ENCODE measurements at places on chromosomes 6 and 20. TPM values are rescaled to one million over a fixed set of nuclear protein-coding genes. Genes with fewer than 3 reads are reported as not detected.

GJA1 gene
- 3.8 TPM for total RNA-seq

PARD6B gene
- total RNA-seq, result 132 TPM

CRISP3 gene
- not detected for total RNA-seq

JAG1 gene
- total RNA-seq, result 21.2 TPM

PAK1IP1 gene
- 27.3 TPM for total RNA-seq

C4A gene
- total RNA-seq, result 8.1 TPM

RWDD2A gene
- 3.4 TPM for total RNA-seq

RSPH9 gene
- total RNA-seq, result 0.28 TPM

ALDH5A1 gene
- total RNA-seq, result 4.2 TPM

IFNGR1 gene
- 23.4 TPM for total RNA-seq

HTR1E gene
- not detected for total RNA-seq

GRCh38 chr6:108526739-108527174, 34.0 kb upstream of the FOXO3 start:
- no peaks in the 10 kb centered on the region for H3K27me3 ChIP-seq
- H3K27ac ChIP-seq, result no peak overlapping the region
- H3K4me1 ChIP-seq, result no peaks in the 10 kb centered on the region
- no peak overlapping the region for H3K4me3 ChIP-seq
- peak; percentile 42 for DNase-seq

DNA sequence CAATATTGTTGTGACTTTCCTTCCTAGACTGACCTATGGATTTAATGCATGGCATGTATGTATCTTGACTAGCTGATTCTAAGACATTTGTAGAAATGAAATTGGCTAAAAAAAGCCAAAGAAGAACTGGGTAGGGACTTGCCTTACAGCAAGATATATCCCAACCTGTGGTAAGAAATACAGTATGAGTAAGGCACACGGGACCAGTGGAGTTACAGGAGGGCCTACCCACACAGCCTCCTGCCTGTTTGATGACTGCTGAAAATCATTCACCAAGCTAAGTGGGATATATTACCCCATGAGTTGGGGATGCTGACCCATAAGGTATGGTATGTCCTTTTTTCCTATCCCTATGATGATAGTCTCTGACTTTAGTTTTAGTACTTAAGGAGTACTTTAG, 112.2 kb downstream of the INSM1 start:
- H3K27me3 ChIP-seq, result no peaks in the 10 kb centered on the region
- no peak overlapping the region for H3K4me3 ChIP-seq
- no peak for DNase-seq
- H3K27ac ChIP-seq, result no peak overlapping the region
- H3K36me3 ChIP-seq, result no peaks in the 10 kb centered on the region

- H3K36me3 ChIP-seq, result no peaks in the 10 kb centered on the region
- no peak for DNase-seq
- H3K4me1 ChIP-seq, result no peaks in the 10 kb centered on the region
- H3K27ac ChIP-seq, result no peak overlapping the region
- no peaks in the 10 kb centered on the region for H3K27me3 ChIP-seq
These were observed 42.2 kb downstream of the RIOK1 start for GRCh38 chr6:7431674-7432390.

DNA sequence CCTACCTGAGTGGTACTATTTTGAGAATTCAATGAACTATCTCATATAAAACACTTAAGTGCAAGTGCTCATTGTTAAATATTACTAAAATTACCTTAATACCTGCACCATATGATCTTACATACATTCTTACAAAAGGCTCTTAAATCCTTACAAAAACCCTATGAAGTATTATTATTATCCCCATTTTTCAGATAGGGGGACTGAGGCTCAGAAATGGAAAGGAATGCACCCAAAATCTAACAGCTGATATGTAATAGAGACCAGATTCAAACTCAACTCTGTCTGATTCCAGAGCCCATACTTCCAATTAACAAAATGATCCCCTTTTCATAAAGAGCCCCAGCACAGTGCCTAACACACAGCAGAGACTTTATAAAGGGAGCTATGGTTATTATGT, 17.5 kb downstream of the BCL2L1 start:
- H3K27ac ChIP-seq, result peak overlapping the region; percentile 54
- peaks cover 32% of the 10 kb centered on the region for H3K4me1 ChIP-seq
- no peak overlapping the region for H3K4me3 ChIP-seq
- no peak for DNase-seq

- H3K27me3 ChIP-seq, result no peaks in the 10 kb centered on the region
- no peak overlapping the region for H3K27ac ChIP-seq
- no peaks in the 10 kb centered on the region for H3K36me3 ChIP-seq
- DNase-seq, result no peak
- H3K4me1 ChIP-seq, result peaks cover 8% of the 10 kb centered on the region
These were observed 7.2 kb downstream of the PI16 start for GRCh38 chr6:36961441-36962435.

GRCh38 chr6:183668-184067, 108.6 kb upstream of the DUSP22 start:
- H3K27ac ChIP-seq, result no peak overlapping the region
- no peak for DNase-seq
- no peaks in the 10 kb centered on the region for H3K36me3 ChIP-seq
- H3K27me3 ChIP-seq, result no peaks in the 10 kb centered on the region
- no peak overlapping the region for H3K4me3 ChIP-seq
- no peaks in the 10 kb centered on the region for H3K4me1 ChIP-seq

- no peaks in the 10 kb centered on the region for H3K36me3 ChIP-seq
- H3K4me3 ChIP-seq, result no peak overlapping the region
- H3K27me3 ChIP-seq, result no peaks in the 10 kb centered on the region
- H3K27ac ChIP-seq, result no peak overlapping the region
These were observed 67.2 kb upstream of the LAMP5 start for GRCh38 chr20:9447182-9447581.

DNA sequence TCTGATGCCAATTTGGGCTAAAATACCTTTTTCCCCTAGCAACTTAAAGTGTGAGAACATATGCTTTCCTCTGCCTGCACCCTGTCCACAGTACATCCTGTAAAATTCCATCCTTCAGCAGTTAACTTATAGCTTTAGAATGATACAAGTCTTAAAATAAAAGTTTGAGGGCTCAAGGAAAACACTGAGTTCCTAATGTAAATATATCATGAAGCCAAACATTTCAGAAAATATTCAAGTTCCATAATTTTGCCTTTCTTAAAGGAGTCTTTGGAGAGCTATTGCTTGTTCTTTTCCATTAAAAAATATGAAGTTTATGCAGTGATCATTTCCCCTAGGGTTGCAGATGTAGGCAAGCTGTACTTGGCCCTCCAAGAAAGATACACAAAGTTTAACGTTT, 303.8 kb downstream of the COL12A1 start:
- no peak overlapping the region for H3K27ac ChIP-seq
- H3K36me3 ChIP-seq, result no peaks in the 10 kb centered on the region
- H3K27me3 ChIP-seq, result no peaks in the 10 kb centered on the region
- no peaks in the 10 kb centered on the region for H3K4me1 ChIP-seq
- H3K4me3 ChIP-seq, result no peak overlapping the region

DNA sequence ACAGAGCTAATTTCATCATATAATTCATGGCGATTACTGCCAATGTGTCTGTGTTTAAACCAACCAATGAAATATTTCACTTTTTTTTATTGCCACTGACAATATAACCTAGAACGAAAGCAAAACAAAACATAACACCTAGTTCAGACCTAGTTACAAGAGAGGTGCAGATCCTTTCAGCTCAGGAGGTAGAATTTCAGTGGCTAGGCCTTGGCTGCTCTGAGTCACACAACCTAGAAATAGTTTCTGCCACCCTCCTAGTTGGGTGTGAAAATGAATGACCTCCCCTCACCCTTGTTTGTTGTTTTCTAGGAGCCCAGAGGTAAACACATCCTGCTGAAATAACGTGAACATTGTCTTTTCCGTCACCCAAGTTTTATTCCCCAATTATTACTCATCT, 356.3 kb downstream of the HTR1B start:
- no peaks in the 10 kb centered on the region for H3K27me3 ChIP-seq
- no peak overlapping the region for H3K27ac ChIP-seq
- no peak for DNase-seq
- H3K4me1 ChIP-seq, result no peaks in the 10 kb centered on the region
- H3K4me3 ChIP-seq, result no peak overlapping the region

DNA sequence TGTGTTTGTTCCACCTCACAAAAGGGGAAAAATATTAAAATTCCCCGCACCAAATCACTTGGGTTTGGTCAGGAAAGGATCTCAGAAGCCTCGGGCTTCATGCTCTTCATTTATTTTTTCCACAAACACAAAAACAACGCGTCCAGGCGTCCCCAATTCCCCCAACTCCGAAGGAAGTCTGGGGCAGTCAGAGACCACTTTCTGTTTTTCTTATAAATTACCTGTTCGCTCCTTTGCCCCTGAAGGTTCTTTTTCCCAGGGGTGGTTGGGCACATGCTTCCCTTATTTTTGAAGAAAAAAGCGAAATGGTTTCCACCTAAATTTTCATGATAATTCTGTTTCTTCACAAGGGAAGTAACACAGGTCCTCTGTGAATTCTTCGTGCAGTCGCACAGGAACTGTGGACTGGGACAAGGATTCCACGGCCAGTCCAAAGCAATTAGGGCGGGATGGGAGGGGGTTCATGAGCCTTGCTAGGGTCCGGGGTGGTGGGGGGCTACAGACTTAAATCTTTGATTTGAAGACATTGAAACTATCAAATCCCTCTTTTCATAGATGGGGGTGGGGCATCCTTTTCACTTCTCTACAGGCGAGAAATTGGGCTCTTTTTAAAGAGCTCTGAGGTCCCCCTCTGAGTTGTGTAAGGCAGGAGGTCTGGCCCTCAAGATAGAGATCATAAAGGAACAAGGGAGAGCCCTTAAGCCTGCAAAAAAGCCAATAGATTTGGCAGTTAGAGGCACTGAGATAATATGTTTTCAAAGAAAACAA, 30.5 kb upstream of the HFE start:
- H3K4me3 ChIP-seq, result peak overlapping the region; percentile 92
- no peaks in the 10 kb centered on the region for H3K36me3 ChIP-seq
- H3K27me3 ChIP-seq, result no peaks in the 10 kb centered on the region
- peak overlapping the region; percentile 100 for H3K27ac ChIP-seq
- peak; percentile 38 for DNase-seq

DNA sequence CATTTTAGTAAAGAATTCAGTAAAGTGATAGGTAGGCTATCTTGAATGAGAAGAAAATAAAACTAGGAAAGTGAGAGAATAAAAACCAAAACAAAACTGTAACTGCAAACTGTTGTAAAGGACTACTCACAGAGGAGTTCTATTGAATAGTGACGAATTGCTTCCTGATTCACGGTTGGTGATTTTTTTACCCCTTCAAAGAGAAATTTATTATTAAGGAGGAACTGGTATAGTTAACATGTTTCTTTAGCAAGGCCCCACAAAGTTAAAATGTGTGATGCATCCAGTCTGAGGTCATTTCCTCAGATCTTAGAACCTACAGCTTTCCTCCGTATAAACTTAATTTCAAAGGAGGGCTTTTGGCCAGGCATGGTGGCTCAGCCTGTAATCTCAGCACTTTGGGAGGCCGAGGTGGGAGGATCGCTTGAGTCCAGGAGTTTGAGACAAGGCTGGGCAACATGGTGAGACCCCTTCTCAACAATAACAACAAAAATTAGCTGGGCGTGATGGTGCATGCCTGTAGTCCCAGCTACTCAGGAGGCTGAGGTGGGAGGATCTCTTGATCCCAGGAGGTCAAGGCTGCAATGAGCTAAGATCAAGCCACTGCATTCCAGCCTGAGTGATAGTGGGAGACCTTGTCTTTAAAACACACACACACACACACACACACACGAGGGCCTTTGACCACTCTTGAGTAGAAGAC, 8.3 kb downstream of the PRDM1 start:
- H3K4me3 ChIP-seq, result no peak overlapping the region
- peaks cover 23% of the 10 kb centered on the region for H3K4me1 ChIP-seq

DNA sequence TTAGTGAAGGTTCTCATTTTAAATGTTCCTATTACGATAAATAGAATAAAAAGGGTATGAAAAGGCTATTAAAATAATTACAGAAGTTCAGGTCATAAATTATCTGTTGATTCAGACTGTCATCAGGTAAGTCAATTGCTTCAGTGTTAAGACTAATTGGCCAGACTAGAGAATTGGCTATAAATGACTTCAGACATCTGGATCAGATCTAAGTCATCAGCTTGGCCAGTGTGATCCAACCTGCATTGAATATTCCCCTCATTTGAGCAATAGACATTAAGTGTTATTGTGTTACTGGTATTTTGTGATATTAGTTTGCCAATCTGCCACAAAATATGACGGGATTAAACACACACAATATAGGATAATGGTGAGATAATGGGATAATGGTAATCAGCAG, 377.6 kb upstream of the CITED2 start:
- H3K27ac ChIP-seq, result peak overlapping the region; percentile 73
- peaks cover 7% of the 10 kb centered on the region for H3K4me1 ChIP-seq
- H3K4me3 ChIP-seq, result no peak overlapping the region
- H3K27me3 ChIP-seq, result no peaks in the 10 kb centered on the region

DNA sequence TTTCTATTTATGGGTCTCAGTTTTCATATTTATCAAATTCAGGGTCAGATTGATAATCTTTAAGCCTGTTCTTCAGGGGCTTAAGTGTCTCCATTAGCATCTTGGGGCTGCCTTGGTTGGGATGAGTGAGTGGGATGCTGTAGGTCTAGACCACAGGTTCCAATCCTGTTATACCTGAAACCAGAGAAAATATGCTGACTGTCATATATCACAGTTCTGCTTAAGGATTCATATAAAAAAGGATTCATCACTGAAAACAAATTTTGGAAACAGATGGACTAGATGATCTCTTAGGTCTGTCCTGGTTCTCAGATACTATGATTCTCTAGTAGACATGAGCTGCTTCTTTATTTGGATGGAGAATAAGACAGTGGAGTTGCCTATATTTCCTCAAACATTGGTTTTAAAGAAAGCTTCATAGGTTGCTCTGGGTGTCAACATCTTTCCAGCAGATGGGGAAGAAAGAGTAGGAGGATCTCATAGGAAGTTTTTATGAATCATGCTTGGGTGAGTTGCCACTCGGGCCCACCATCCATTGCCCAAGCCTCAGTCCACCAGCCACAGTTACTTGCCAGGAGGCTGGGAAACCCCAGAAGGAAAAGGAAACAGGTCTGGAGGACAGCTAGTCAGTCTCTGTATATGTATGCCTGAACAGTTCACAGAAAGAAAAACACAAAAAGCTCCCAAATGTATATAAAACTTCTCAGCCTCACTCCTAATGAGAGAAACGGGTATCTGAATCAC, 42.9 kb upstream of the MAP7 start:
- H3K4me3 ChIP-seq, result no peak overlapping the region
- H3K4me1 ChIP-seq, result no peaks in the 10 kb centered on the region
- no peak overlapping the region for H3K27ac ChIP-seq

DNA sequence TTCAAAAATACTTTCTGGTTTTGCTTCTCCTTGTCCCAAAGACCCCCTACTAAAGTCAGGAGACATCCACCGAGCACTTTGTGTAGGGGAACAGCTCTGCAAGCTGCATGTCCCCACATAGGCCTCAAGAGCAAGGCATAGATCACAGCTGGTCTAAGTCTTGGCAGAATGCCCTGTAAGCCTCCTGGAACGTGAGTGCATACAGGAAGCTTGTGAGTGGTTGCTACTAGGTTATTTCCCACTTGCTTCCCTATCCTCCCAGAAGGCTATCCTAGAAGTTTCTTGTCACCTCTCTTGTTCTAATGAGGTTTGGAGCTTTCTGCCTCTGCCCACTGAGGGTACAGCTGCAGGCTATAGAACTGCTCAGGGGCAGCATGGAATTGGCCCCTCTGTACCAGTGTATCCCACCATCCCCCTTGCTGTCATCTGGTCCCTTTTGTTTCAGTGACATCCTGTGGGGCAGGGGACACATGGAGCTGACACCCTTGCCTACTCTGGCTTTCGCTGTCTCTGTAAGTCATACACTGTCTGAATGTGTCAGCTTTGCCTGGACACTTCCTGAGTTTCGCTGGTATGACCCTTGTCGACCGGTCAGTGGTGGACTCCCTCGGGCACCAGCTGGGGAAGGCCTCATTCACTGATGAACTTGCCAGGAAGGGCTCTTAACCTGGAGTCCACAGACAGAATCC, 35.6 kb upstream of the KCNK16 start:
- H3K4me1 ChIP-seq, result no peaks in the 10 kb centered on the region
- DNase-seq, result no peak
- H3K27me3 ChIP-seq, result no peaks in the 10 kb centered on the region
- no peaks in the 10 kb centered on the region for H3K36me3 ChIP-seq
- no peak overlapping the region for H3K4me3 ChIP-seq

All from Panc1 (cell line).